ENCODE measurements at places on chromosomes 11 and 22.

GRCh38 chr11:92131289-92131865, 93.2 kb upstream of the FAT3 start:
- DNase-seq = no peak

GRCh38 chr11:71223671-71224660, 28.4 kb downstream of the SHANK2 start:
- no peak for DNase-seq

DNA sequence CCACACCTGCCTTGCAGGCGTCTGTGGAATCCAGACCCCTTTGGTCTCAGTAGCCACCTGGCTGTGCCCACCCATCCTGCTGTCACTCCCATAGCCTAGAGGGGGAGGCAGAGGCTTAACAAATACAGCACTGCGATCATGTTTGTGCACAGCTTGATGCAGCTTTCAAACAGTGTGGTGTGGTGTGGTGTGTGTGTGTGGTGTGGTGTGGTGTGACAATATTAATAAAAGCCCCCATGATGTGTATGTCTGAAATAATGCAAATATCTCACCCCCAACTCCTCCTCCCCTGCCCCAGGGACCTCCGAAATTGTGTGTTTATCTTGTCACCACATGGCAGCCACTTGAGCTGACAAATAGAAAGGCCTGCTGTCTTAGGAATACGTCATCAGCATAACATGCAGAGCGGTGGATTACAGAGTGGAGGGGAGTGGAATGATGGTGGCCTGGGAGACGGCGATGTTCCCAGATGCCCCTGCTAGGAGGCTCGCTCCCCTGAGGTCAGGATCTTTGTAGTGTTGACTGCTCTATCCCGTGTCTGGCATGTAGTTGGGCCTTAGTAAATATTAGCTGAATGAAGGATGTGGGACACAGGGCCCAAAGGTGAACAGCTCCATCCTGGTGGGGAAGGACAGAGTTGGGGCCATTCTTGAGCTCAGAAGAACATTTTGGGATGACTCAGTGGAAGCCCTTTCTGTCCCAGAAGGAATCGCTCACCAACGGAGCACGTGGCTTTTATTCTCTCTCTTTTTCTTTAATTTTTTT, 2.8 kb downstream of the PDXP start:
- no peak for DNase-seq

- DNase-seq = no peak
Measured at GRCh38 chr22:47048123-47049077, 285.9 kb downstream of the TBC1D22A start.

DNA sequence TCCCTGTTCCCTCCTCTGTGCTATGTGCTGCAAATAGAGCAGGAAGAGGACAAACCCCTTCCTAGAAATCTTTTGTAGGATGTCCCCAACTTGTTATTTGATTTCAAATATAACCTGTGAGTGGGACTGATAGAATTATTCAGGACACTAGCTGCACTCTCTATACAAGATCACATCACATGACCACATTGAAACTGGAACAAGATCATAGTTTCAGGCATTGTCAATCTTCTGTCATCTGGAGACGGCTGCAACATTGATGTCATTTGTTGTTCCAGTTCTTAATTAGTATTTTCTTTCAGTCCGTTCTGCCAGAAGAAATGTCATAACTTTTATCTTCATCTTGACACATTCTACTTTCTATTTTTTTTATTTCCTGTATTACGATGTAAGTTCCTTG, 89.3 kb downstream of the GRIA4 start:
- no peak for DNase-seq

- DNase-seq = no peak
Measured at GRCh38 chr11:41786087-41786486, 326.6 kb upstream of the LRRC4C start.

DNA sequence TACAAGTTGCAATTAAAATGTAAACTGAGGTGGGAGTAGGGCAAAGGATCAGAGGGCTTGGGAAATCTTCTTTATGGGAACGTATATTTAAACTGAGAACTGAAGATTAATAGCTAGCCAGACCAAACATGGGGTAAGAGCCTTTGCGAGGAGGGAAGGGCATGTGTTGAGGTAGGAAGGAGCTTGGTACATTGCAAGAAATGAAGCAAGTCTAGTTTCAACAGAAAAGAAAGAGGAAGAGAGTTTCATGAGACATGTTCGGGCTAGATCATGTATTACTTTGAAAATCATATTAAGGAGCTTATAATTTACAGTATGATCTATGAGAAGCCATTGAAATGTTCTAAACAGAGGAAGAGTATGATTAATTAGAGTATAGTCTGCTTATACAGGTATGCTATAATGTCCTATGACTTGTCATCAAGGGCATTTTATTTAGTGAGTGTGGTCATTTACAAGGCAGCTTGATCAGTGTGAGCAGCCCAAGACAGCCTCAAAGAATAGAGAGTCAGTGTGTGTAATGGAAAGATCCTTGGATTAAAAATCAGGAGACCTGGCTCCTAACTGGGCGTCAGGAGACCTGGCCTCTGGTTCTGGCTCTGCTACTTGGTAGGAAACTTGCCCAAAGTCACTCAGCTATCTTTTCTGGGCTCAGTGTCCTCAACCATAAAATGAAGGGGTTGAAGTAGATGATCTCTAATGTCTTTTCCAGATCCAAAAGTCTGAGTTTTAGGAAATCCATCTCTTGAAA, 10.9 kb downstream of the GAS2 start:
- DNase-seq = no peak

GRCh38 chr22:21014726-21015465, at the start of gene P2RX6:
Gene P2RX6, plus strand, starts transcription at chr22:21015165. Its CDS starts 10 bp downstream, at chr22:21015175.
- no peak for DNase-seq
